Stimulated activated CD8-positive, alpha-beta memory T cell treated with anti-CD3 and anti-CD28 coated beads, Interleukin-2, amount 100 ng/mL, for 48 hours (primary cell): ENCODE measurements at places on chromosomes 16 and 17.

- no peak for DNase-seq
These were observed 6.7 kb downstream of the HS3ST3B1 start for GRCh38 chr17:14307560-14308024.

GRCh38 chr16:86363057-86363490, 147.3 kb upstream of the FOXF1 start:
- DNase-seq, result no peak

GRCh38 chr17:74954665-74955421, 17.7 kb downstream of the HID1 start:
- DNase-seq, result no peak

GRCh38 chr17:67127925-67128324, 83.6 kb downstream of the CACNG1 start:
- DNase-seq, result no peak

GRCh38 chr17:43151880-43152456, 19.0 kb upstream of the NBR1 start:
- DNase-seq, result no peak

DNA sequence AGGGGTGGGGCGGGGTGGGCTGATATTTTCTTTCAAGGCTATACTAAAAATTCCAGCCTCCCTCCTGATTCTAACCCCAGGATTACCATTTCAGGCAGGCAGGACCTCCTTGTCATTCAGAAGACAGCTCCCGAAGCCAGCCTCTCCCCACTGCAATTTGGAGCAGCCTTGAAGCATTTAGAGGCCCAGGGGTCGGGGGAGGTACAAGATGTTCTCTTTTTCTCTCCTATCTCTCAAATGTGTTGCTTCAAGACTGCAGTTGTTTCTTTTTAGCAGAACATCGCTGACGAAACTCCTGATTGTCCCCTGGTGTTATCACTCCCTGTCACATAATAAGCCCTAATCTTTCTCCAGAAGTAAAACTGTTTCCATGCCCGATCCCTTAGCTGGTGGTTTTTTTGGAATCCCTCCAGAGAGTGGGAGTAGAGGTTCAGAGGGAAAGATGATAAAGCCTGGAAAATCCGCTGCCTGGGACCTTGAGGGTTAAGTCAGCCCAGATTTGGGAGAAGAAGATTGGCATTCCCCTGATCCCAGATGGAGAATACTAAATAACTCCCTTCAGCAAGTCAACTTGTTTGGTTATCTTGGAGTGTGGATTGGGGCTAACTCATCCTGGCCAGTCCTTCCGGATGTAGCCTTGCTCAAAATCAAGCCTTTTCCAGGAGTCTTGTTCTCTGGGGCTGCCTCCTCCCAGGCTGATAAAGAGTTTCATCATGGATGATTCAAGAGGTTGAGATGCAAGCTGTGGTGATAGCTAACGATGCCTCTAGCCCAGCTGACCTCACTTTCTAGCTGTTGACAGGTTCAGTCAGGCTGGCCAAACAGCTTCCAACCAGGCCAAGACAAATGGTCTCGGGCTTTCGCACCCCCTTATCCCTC, 71.3 kb downstream of the SOX9 start:
- no peak for DNase-seq

- DNase-seq, result no peak
These were observed 26.5 kb upstream of the ADGRG1 start for GRCh38 chr16:57601801-57602478.

DNA sequence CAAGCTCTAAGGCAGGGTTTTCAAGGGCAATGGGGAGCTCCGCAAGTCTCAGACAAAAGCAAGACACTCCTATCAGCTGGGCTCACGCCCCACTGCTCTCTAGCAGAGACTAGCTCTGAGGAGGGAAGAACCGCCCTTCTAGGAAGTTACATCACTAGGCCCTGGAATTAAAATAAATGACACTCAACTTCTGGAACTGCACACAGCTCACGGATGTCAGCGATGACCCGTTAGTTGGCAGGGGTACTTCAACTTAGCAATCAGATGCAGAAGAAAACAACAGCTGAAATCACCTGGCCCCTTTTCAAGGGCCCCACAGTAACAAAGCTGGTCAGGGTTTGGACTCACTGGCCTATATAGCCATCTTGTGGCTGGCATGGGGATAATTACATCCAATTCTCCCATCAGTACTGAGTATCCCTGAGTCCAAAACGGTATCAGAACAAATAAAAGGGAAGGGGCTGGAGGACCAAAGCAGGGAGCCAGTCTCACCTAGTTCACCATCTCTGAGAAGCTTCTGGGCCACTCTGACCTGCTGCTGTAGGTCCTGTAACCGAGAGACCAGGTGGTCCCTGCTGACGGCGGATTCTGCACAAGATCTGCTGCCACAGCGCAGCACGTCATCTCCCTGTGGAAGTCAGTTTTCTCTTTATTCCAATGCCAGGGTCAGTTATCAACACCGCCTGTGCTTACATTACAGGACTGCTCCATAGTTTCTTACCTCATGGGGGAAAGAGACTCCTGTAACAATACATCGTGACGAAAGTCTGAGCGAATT, 22.2 kb downstream of the SERPINF1 start:
- DNase-seq, result no peak

DNA sequence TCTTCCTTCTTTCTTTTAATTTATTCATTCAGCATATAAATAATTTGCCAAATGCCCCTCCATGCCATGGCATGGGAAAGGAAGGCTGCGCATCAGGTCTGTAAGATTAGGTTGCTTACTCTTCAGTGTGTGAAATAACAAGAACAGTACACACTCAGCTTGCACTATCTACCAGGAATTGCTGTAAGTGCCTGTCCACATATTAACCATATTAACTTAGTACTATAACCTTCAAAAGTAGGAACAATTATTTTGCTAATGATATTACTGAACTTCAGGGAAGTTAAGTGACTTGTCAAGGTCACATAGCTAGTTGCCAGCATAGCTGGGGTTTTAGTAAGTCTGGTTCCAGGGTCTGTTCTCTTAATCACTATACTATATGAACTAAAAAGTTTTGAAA, 89.2 kb upstream of the PMFBP1 start:
- no peak for DNase-seq

GRCh38 chr17:44113868-44114840, 9.3 kb downstream of the HDAC5 start:
- no peak for DNase-seq

DNA sequence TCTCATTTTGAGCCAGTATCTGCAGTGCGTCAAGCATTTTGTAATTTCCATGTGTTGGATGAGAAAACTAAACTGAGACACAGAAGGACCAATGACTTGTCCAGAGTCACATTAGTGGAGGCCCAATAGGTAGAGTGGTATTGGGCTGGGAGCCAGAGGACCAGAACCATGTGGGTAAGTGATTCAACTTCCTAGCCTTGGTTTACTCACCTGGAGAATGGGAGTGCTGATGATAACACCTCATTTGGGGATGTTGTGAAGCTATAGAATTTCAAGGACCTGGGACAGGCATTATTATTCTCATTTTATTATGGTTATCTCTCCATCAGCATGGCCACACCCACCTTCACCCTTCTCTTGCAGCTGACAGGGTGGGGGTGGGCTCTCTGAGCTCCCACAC, 8.1 kb downstream of the CPNE2 start:
- DNase-seq, result no peak

GRCh38 chr16:22240023-22240710, 34.1 kb downstream of the EEF2K start:
- no peak for DNase-seq

GRCh38 chr17:56457501-56457900, 136.0 kb upstream of the NOG start:
- DNase-seq, result no peak

- peak; percentile 41 for DNase-seq
These were observed 74.5 kb upstream of the DYNLRB2 start for GRCh38 chr16:80466024-80466987.

GRCh38 chr16:50566014-50566962, 18.1 kb downstream of the NKD1 start:
- DNase-seq, result no peak

DNA sequence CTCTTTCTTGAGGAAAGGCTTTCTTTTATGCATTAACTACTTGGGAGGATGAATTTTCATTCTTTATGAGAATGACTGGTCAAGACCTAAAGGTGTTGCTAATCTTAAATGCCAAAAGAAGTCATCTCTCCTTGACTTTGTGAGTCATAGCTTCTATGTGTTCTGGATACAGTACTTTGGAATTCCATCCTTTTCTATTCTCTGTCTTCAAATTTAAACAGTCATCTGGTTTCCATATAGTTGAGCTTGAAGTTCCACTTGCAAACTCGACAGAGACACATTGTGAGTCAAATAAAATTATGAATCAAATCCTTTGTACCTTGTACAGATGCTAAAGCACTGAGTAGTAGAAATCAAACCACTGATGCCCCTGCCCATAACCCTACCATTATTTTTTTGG, 271.9 kb upstream of the PMFBP1 start:
- DNase-seq, result no peak

- no peak for DNase-seq
These were observed 12.1 kb upstream of the NLK start for GRCh38 chr17:28030386-28030785.

- no peak for DNase-seq
These were observed 8.5 kb downstream of the TP53I13 start for GRCh38 chr17:29577001-29577370.

GRCh38 chr17:36928471-36929345, 8.6 kb upstream of the LHX1 start:
- DNase-seq, result no peak

GRCh38 chr17:77928519-77929179, 29.9 kb upstream of the TNRC6C start:
- no peak for DNase-seq

DNA sequence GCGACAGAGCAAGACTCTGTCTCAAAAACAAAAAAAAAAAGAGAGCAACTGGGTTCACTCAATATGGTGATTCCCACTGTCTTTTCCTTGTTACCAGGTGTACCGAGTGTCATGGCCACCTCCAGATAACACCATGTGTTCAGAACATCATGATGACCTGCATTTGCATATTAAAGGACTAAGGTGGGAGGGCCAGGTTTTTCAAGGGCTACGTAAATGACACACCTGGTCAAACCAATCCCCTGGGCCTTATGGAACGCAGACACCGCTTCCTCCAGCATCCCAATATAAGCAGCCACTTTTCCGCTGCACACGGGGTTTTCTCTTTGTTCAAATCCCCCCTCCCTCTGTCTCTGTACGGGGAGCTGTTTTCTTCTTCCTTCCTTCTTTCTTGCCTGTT, 29.3 kb downstream of the WSCD1 start:
- no peak for DNase-seq

- peak; percentile 17 for DNase-seq
These were observed at the start of gene XAF1 for GRCh38 chr17:6755731-6756184. TSS of gene XAF1 (plus strand) at chr17:6756046. CDS start at chr17:6756079, 33 bp downstream.

GRCh38 chr17:69606142-69606800, 191.8 kb downstream of the MAP2K6 start:
- DNase-seq, result no peak

GRCh38 chr17:2438823-2439222, 38.0 kb upstream of the MNT start:
- DNase-seq, result no peak

GRCh38 chr17:6853764-6854442, 22.4 kb upstream of the TEKT1 start:
- DNase-seq, result no peak
